NCI-H2029 treated with DMSO at 0.1 percent for 48 hours (cell line): ENCODE measurements at places on chromosomes 5 and 9.

DNA sequence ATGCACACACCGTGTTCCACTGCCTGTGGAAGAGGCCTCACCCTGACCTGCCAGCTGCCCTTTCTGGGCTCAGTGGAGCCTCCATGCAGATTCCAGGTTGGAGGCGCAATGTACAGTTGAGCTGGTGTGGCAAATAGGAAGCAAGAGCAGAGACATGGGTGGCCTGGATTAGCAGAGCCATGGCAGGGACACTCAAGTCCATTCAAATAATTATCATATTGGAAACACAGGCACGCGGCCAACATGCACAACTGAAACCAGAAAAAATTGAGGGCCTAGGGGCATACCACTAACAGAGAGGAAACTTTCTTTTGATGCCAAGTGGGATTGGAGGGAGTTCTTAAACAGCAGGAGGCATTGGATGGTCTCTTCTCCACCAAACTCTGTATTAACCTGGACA is 35.8 kb downstream of the OTULINL start:
- DNase-seq, result no peak

DNA sequence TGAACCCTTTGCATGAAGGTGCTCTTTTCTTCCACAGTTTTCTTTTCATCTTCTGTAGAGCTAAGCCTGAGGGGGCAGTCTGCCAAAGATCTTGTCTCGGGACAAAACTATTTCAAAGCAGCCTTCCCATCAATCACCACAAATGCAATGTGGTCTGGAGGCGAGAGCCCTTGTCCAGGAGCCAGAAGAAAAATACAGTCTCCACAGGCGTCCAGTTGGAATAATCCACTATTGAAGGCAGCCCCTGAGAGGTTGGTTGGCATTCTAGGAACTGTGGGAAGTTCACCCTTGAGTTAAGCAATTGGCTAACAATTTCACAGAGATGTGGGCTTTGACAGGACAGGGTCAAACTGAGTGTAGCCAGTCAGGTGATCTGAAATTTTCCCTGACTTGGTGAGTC is 72.0 kb downstream of the SEMA6A start:
- no peak for DNase-seq

DNA sequence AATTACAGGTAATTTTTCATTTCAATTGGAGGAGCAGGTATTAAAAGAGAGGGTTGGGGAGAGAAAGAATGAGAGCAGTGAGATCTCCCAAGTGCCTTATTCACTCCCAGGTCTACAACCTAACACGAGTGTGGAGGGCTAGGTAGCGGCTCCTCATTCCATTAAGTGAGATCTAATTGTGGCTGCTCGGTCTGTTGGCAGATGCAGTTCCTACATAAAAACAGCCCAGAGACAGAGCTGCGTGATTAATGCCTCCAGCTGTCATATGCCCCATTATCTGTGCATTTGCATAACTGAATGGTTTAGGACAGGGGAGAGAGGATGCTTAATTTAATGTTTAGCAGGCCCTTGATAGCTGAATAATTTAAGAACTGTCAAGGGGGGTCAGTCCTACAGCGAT is 100.5 kb downstream of the PSAT1 start:
- DNase-seq, result no peak

- DNase-seq, result no peak
These were observed 330.6 kb downstream of the EBF1 start for GRCh38 chr5:158769079-158769478.

DNA sequence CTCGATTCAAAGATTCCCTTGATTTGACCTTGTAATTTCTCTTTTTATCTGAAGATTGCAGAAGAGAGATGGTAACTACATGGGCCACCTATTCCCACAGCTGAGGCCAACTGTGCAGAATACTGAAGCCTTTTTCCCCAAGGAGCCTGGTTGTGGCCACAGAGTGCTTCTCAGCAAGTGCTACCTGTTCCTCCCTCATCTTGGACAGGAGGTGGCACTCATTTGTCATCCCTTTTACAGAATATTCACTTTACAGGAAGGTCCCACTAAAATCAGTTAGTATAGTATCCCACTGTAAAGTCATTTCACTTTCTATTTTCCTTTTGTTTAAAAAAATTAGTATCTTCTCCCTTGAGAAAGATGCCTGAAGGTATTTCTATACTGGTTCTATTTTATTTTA is 346.4 kb downstream of the ARL15 start:
- DNase-seq, result no peak

DNA sequence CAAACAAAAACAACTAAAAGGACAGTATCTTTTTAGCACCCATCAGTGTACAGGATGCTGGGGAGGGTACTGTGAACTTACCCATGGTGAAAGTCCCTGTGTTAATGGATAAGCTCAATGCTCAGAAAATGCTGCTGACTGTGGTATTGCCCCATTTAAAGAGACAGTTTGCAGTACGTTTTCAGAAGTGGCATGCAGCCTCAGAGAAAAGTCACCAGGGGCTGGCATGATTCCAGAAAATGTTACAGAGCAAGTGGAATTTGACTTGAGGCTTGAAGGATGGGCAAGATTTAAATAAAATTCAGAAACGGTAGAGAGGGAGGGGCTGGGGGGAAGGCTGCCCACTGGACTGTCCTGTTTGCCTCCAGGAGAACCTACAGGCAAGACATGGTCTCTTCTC is 7.2 kb downstream of the S1PR3 start:
- DNase-seq, result no peak

DNA sequence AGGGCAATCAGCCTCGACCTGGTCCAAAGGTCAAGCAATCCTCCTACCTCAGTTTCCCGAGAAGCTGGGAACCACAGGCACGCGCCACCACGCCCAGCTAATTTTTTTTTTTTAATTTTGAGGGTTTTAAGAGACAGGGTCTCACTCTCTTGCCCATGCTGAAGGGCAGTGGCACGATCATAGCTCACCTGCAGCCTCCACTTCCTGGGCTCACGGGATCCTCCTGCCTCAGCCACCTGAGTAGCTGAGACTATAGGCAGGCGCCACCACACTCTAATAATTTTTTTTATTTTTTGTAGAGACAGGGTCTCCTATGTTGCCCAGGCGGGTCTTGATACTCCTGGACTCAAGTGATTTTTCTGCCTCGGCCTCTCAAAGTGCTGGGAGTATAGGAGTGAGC is 1.6 kb downstream of the UIMC1 start:
- DNase-seq, result no peak

DNA sequence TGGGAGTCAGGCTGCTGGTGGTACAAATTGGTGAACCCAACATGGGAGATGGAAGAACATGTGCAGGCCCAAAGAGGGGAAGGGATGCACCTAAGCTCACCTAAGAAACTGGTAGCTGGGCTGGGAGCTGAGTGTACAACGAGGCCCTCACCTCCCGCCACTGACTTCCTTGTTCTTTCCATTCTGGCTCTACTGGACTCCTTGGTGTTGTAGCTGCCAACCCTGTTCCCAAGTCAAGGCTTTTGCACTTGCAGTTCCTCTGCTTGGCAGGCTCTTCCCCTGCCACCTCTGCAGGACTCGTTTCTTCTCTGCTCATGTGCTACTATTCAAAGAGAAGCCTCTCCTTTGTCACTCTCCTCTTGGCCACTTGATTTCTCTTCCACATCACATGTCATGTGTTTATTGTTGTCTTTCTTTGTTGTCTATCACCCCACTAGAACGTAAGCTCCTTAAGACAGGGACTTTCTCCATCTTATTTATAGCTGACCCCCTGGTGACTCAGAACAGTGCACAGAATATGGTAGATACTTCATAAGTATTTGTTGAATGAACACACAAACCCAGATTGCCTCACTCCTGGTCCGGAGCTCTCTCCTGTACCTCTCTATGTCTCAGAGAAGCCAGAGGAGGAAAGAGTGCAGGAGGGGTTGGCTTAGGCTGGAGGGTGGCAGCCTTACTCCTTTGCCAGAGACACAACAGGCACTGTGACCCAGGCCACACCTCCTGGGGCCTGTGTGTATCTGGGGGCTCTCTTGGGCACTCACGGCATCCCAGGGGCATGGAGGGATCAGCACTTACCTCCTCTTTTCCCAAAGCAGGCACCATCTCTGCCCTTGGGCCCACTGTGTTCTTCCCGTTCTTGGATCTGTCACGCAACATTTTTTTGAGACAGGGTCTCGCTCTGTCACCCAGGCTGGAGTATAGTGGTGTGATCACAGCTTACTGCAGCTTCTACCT is 5.2 kb upstream of the SPINK4 start:
- peak; percentile 27 for DNase-seq

DNA sequence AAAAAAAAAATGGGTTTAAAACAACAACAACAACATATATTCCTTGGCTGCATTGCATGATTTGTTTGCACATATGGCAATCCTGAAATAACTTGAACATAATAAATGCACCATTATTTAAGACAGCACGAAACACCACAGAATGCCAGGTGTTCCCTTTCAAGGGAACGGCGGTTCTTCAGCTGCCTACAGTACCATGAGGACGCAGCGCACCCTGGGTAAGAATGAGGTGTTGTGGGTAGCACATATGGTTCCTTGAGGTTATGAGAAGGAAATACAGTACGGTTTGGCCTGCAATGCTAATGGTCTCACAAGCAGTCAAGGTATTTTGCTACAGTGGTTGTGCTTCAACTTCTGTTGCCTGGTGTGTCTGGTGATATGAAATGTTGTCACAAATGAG is 174.8 kb downstream of the SLC12A2 start:
- no peak for DNase-seq

DNA sequence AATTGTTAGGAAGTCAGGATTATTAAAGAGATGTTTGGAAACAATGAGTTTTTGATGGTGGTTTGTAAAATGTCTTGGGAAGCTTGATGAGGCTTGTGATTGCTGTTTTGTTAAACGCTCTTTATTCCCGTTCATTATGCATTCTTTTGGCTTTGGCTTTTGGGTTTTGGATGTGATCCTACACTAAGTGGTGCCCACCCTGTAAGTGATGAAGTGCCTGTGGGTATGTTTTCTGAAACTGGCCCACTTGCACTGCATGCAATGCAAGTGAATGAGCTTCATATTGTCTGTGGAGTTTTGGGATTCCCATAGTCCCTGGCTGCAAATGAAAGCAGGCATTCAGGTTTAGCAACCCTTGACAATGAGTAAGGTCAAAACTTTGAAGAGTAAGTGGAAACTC is 1035.5 kb upstream of the WWC1 start:
- DNase-seq, result no peak

GRCh38 chr9:86837345-86837744 is 110.0 kb downstream of the GAS1 start:
- no peak for DNase-seq

DNA sequence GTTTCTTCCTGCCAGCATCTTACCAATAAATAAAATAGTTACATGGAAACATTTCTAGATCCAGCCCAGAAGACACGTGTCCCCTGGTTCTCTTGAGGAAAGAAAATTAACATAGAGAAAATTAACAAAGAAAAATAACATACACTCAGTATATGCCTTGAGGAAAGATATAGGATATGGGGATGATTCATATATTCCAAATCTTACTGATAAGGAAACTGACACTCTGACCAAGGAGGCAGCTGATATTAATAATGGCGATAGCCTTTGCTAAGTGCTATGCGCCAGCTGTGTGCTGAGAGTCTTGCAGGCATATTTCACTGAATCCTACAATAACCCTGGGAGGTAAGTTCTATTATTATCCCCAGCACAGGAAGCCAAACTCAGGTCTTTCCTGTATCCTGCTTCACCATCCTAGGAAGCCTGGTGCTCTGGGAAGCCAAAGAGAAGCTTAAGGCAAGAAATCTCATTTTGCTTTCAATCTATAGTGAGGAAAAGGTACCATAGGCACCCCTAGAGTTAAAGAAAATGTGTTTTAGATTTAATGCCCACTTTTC is 302.7 kb upstream of the NREP start:
- DNase-seq, result no peak

DNA sequence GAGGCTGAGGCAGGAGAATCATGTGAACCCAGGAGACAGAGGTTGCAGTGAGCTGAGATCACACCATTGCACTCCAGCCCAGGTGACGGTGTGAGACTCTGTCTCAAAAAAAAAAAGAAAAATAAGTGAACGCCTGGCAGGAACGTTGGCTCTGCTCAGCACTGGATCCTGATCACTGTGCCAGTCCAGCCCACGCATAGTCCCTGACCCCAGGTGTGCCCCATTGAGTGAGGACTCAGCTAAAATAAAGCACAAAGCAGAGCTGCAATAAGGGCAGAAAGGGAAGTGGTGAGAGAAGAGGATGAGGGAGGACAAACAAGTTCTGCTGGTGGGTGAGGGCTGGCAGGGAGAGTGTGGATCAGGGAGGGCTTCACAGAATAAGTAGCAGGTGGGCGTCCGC is 4.3 kb downstream of the GRHPR start:
- no peak for DNase-seq

DNA sequence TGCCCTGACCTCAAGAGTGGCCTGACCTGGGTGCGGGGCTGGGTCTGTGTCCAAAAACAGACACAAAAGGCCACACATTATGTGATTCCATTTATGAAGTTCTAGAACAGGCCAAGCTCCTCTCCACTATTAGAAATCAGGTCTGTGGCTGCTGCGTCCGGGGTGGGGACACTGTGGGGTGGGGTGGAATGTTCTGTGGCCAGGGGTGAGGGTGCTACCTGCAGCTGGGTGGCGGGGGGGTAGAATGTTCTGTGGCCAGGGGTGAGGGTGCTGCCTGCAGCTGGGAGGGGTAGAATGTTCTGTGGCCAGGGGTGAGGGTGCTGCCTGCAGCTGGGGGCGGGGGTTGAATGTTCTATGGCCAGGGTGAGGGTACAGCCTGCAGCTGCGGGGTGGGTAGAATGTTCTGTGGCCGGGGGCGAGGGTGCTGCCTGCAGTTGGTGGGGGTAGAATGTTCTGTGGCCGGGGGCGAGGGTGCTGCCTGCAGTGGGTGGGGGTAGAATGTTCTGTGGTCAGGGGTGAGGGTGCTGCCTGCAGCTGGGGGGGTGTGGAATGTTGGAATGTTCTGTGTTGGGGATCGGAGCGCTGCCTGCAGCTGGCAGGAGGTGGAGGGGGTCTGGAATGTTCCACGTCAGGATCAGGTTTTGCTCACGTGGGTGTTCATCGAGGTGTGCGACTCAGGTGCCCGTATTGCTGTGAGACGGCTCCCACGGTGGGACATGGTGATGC is 8.3 kb downstream of the LCN12 start:
- no peak for DNase-seq

DNA sequence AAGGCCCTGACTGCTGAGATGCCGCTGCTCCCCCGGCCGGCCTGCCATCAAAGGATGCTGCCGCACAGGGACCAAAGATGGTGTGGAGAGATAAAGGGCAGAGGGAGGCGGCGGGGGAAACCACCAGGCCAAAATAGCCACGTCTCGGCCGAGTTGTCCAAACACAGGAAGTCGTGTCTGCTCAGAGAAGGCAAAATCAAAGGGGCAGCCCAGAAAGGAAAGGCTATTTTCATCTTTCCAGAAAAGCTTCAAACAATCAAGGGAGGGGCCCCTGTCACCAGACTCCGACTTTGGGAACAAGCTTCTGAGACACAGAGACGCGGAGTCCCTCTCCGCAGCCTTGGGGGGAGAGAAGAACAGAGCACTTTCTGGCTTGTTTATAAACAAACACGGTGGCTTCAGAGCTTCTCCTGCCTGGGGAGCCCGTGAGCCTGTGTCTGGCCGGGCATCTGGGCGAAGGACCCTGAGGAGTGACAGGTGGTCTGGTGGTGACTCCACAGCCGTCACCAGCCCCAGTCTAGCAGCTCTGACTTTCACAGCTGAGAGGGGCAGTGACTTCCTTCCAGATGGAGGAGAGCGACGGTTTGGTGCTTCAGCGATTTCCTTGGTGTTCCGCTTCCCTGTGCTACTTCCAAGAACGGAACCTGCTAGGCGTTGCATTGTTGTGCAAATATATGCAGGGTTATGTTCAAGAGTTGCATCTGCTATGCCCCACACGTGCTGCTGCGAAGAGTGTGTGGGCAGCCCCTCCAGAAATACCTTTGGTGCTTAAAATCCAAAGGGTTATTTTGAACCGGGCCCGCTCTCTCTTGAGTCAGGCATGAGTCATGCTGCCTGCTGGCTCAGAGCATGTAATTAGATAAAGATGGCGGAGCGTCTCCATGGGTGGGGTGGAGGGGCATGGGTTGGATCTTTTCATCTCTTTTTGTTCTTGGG is 24.0 kb downstream of the ADAMTSL2 start:
- no peak for DNase-seq

GRCh38 chr5:88683506-88684135 is 199.4 kb downstream of the MEF2C start:
- peak; percentile 50 for DNase-seq
